ENCODE measurements at places on chromosomes 13 and 19.
A peak's percentile ranks its signal among the peaks of the same experiment; 100 is the strongest.

DNA sequence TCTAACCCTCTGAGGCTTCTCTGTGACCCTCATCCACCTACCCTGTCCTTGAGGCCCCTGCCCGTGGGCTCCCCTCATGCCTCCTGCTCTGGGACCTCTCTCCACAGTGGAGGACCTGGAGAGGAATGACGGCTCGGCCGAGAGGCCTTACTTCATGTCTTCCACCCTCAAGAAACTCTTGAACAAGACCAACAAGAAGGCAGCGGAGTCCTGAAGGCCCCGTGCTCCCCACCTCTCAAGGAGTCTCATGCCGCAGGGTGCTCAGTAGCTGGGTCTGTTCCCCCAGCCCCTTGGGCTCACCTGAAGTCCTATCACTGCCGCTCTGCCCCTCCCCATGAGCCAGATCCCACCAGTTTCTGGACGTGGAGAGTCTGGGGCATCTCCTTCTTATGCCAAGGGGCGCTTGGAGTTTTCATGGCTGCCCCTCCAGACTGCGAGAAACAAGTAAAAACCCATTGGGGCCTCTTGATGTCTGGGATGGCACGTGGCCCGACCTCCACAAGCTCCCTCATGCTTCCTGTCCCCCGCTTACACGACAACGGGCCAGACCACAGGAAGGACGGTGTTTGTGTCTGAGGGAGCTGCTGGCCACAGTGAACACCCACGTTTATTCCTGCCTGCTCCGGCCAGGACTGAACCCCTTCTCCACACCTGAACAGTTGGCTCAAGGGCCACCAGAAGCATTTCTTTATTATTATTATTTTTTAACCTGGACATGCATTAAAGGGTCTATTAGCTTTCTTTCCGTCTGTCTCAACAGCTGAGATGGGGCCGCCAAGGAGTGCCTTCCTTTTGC, 10.8 kb upstream of the ILF3 start:
- no peak for DNase-seq

GRCh38 chr13:107466326-107467099, 748.8 kb downstream of the LIG4 start:
- no peak for DNase-seq

DNA sequence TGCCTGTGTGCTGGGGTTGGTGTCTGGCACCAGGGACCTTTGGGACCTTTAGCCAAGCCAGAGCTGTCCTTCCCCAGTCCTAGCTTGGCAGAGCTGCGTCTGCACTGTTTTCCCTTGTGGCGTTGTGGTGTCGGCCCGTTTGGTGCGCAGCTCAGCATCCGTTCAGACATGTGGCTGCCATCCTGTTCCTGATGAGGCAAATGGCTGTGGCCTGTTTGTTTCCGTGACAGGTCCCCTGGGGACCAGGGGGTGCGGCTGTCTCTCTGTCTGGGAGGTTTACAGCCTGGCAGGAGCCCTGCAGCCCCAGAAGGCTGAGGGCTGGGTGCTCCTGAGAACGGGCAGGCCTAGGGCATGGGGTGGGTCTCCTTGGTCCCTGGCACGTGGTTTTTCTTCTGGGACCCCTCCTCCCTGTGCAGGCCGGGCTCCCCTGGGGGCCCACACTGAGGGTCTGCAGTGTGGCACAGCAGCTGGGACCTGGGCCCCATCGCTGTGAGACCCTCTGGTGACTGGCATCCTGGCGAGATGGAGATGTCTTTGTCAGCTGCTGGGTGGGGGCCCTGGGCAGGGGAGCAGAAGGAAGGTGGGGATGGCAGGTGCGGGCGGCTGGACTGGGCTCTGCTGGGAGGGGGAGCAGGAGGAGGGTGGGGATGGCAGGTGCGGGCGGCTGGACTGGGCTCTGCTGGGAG, 4.0 kb downstream of the SPPL2B start:
- DNase-seq: no peak

DNA sequence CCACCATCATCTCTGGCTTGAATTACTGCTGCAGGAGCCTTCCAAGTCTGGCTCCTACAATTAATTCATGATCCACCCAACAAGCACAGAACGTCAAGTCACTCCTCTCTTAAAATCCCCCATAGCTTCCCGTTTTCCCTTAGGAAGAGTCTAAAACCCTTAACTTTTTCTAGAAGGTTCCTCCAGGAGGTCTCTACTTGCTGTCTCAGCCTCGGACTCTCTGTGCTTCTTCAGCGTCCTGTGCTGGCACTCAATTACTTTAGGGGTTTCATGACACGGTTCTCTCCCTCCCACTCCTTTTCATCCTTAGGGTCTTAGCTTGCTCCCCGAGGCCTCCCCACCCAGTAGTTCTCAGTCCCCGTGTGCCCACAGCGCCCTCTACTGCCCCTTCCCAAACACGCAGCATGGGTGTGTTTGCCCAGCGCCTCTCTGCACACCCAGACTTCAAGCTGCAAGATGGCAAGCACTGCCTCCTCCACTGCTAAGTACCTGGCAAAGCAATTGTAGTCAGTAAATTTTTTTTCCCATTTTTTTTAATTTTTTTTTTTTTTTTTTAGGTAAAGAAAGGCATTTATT, 25.8 kb upstream of the MAP3K10 start:
- no peak for DNase-seq

- DNase-seq: no peak
Observed at GRCh38 chr13:99226513-99226912, 25.9 kb downstream of the UBAC2 start.

- DNase-seq: no peak
Observed at GRCh38 chr19:50003810-50004419, 21.3 kb downstream of the VRK3 start.

DNA sequence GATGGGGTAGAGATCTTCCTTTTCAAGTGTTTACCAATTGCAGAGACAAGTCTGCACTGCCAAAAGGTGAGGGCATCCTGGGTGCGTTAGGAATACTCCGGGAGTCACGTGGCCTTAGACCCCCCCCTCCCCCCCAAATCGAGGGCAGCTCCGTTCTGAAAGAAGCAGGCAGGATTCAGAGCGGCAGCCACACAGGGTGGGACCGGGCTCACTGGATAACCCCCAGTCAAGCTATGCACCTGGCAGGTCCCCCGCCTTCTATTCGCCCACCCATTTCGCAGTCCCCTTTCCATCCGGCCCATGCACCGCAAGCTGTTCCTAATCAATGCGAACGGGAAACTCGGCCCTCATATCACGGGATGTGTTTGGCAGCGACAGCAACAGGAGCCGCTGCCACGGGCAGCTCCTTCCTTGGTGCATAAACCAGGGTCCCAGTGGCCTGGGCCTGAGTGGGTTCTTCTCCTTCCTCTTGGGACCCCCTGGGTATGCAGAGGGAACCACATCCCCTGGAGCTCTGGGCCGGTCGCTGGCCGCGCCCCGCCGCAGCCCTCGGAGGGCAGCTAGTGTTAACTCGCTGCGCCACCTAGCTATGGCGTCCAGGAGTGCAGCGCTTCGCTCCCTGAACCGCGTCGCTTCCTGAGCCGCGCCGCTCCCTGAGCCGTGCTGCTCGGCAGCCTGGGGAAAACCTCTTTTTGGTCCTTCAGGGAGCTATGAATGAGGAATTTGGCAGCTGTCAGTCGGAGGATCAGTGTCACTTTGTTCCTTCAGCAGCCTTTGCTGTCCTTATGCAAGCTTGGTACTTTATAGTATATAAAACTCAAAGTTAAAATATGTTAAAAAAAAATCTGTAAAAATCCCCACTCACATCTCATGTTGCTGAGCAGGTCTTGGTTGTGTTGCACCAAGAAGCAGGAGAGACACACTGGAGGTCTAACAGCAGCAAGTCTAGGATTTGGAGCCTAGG, 41.4 kb downstream of the LYL1 start:
- DNase-seq: no peak

DNA sequence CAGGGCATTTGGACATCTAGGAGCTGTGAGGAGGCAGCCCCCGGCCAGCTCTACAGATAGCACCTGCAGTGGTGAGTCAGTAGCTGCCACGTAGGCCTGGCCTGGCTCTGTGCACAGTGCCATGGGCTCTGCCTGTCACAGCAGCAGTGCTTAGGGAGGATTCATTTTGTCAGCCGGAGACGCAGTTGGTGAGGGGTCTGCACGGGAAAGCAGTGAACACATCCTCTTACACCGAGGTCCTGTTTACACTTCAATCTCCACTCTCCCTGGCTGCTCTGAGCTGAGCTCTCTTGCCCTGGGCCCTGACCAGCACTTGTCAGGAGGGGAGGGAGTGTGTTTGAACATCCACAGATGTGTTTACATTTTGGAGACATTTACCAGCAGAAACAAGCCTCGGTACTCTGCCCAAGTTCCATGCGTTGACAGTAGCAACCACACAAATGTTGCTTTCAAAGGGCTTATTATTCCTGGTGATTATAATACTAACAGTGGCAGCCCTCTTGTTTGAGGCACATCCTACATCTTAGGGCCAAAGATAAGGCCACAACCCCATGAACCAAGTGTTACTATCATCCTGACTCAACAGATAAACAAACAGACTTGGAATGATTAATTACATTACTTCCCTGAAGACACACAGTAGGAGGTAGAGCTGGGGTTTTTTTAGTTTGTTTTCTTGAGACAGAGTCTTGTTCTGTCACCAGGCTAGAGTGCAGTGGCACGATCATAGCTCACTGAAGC, 148.9 kb downstream of the USP12 start:
- peak; percentile 36 for DNase-seq

- DNase-seq: no peak
Observed at GRCh38 chr19:9671655-9672054, 3.2 kb downstream of the ZNF562 start.

DNA sequence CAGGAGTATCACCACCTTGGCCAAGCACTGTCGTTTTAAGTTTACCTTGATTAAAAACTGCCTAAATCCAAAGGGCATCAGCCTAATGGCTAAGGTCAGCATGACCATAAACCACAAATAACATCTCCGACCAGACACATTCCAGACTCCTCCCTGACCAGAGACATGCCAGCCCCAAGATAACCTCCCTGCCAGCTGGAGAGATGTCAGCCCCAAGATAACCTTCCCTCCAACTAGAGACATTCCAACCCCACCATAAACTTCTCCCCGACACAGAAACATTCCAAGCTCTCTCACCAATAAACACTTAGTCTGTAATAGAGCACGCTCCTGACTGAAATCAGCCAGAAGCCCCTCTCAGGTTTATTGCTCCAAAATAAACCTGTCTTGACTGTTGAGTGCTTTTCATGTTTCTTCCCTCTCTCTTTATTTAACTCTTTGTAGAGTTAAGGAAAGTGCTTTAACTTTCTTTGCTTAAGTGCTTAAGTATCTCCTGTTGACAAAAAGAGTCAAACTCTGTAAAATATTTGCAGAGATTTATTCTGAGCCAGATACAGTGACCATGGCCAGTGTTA, 36.5 kb downstream of the WDR87 start:
- no peak for DNase-seq

DNA sequence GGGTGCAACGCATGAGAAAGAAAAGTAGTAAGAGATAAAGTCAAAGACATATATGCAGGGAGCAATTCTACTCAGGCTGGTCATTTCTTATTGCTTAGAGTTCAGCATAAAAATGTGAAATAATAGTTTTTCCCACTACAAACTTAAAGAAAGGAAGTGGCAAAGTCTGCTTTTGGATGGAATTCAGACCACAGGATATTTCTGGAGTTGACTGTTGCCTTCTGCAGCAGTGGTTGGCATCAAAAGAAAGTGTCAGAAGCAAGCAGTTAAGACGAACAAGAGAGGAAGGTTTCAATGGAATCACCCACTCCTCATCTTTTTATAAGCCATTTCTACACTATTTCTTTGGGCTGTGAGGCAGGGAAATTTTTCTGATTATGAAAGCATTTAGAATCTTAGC, 36.2 kb upstream of the TRPC4 start:
- no peak for DNase-seq

DNA sequence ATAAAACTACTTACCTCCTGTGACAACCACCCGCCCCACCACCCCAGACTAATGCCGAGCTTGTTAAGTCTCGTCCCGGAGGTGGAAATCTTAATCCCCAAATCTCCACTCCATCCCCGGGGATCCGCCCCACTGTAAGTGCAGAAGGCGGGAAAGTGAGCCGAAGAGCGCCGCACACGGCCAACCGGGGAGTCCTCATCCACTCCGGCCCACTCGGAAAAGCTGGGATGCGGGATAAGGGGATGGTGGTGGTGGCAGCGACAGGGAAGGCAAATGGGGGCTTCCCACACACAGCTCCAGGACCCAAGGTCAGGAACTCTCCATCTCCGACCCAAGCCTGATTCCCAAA, 621 bp downstream of the FBL start:
- no peak for DNase-seq

DNA sequence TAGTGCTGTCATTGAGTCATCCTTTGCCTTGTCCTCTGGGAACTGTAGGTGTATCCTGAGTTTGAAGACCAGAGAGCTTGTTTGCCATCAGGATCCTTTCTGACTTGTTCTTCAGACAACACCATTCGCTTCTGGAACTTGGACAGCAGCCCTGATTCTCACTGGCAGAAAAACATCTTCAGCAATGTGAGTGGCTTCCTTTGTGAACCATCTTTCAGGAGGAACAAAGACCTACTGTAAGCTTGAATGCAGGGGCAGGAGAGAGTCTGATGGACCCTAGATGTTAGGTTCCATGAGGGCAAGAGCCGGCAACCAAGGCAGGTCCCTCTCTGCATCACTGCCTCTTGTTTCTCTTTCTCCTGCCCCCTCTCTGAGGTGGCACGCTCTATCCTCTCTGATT, 26.7 kb downstream of the WDR62 start:
- no peak for DNase-seq

DNA sequence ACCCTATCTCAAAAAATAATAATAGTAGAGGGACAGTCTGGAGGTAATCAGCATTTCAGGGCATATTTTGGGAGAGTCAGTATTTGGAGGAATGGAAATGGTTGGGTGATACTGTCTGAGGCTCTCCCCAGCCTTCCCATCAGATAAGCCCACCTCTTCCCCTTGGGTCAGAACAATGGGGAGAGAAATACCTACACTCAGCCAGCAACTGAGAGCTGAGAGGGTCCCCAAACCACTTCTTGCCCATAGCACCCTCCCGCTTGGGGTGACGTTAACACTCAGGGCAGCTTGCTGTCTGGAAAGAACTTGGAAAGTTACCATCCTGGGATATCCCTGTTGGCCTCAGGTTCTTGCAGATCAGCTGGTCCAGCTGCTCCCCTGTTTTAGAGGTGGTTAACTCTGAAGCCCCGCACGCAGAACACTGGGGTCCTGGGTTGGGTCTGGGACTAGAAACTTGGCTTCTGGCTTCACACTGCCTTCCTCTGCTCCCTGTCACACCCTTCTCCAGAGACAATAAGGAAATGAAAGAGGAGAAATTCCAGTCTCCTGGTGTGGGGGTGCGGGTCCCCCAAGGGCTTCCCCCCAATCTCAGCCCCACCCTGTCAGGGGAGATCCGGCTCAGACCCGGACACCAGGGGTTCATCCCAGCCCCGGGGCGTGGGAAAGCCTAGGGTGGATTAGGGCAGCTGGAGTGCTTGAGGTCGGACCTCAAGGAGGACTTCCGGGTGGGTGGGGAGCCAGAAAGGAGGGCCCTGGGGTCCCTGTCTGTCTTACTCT, 2.5 kb downstream of the FOXA3 start:
- DNase-seq: no peak
